ENCODE measurements at places on chromosomes 4 and X.

DNA sequence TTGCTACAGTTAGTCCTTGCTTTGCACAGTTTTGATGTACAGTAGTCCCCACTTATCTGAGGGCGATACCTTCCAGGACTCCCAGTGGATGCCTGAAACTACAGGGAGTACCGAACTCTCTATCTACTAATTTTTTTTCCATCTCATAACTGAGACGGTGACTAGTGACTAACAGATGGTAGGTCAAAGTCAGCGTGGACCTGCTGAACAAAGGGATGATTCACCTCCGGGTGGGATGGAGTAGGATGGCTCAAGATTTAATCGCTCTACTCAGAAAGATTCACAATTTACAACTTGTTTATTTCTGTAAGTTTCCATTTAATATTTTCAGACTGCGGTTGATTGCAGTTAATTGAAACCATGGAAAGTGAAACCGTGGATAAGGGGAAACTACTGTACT, 655.8 kb downstream of the ZNF674 start:
- no peak for DNase-seq

- DNase-seq: no peak
These were observed 394.4 kb upstream of the ADGRL3 start for GRCh38 chr4:60805500-60806313.

DNA sequence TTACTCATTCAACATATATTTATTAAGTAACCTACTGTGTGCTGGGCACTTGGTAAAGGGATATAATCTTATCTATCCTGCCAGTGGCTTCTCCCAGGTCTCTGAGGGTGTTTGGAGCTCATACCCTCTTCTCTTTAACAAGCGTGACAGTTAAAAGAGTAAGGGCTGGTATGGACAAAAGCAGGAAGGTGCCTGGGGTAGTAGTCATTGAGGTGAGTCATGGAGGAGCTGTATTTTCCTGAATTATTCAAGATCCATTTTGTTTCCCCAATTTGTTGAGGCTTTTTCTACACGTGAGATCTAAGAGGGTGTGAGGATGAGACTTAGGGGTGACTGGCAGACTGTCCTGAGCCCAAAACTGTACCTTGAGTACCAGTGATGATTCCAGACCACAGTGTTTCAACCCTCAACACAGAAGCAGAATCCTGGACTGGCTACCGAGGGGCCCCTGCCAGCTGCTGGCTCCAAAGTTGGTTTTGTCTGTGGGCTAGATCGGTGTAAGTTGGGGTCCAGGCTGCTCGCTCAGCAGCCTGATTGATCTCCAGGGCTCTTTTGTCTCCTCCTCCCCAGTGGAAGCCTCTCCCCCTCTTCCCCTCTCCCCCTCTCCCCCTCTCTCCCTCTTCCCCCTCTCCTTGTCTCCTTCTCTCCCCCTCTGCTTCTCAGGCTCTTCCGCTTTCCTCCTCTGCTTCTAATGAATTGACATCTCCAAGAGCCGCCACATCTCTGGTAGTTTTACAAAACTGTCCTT, at the start of gene DRP2:
Gene DRP2 (plus strand): TSS at position 671 of the 748 bp plus-strand sequence. CDS start 11,862 bp downstream, outside the sequence.
- no peak for DNase-seq

DNA sequence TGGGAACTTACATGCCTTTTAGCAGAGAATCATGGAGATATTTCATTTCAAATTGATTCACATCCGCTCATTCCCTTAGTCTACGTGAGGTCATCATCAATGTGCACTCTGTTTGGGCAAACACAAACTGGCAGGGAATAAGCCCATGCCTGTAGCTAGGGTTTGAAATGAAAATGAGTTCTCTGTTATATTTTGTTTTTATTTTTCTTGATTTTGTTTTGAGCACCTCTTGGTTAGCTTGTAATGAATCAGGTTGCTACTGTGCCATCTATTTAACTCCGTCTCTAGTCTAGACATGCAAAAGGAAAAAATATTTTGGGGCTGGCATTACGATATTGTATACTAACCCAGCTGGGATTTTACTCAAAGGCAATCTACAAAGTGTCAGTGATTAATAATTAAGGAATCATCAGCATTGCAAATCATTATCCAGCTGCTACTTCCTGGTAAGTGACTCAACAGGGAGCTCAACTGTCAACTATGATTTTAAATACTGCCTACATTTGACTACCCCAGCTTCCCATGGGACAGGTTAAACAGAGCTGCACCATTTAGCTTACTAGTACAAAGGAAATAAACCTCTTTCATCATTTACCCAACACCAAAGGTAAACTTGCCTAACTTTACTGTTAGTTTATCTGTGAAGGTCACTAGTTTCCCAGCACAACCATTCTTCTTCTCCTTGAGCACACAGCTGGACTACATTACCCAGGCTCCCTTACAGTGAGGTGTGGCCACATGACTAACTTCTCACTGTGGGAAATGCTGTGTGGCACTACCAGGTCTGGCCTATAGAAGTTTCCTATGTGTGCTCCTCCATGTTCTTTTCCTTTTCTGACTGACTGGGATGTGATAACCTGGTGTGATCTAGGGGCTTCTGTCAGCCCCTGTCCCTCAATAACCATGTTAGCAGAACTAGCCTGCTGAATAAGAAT, 21.2 kb upstream of the TRPC5OS start:
- DNase-seq: no peak

DNA sequence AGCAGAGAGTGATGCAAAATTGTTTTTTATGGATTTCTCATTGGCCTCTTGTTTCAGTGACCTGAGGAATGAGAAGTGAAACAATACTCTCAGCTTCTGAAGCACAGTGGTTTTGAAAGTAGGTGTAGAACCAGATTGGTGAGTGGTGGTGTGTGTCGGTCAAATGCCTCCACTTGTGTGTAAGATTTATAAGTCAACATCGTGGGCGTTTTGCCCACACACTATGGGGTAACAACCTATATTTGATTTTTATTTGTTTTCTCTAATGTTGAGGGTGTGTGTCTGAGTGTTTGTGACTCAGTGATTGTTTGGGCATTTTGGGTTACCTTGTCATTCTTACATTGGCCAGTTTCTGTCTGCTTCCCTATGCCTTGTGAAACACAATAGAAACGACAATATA, 23.3 kb downstream of the ADGRL3 start:
- DNase-seq: no peak

GRCh38 chr4:17722356-17722700, 59.1 kb downstream of the FAM184B start:
- no peak for DNase-seq

DNA sequence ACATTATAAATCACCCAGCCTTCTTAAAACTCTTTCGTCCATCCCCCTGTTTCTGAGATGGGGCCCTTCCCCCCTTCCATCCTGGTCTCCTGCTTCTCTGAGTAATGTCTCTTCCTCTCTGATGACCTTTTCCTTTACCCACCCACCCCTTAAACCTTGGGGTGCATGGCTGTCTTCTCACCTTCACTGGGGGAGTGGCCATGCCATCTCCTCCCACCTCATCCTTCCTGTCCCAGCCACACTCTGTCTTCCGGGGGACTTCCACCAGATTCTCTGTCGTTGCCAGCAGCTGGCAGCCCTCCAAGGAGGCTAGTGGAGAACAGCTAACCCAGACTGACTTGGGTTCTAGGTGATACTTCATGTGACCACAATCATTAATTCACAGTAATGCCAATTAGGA, 83.2 kb upstream of the SCML1 start:
- DNase-seq: no peak

- DNase-seq: peak; percentile 9
These were observed 12.6 kb downstream of the EFNB1 start for GRCh38 chrX:68841251-68842049.

DNA sequence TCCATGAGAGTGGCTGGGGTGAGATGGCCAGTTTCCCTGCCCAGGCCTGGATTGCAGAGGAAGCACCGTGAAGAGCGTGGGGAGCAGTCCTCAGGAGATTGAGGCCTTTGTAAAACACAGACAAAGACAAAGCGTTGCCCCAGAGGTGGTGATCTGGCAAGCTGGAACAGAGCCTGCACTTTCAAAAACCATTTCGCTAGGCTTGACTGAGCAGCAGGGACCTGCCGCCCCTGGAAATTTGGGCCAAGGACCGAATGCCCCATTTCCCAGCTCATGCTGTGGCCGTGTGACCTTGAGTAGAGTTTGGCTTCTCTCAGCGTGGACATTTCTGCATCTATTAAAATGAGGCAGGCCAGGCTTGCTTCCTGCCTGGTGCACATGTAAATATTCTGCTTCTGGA, 381.4 kb downstream of the BCOR start:
- DNase-seq: no peak

- DNase-seq: no peak
These were observed 677.5 kb downstream of the DMD start for GRCh38 chrX:32533848-32534247.

- no peak for DNase-seq
These were observed 14.1 kb downstream of the CXCL1 start for GRCh38 chr4:73883306-73883705.

- DNase-seq: no peak
These were observed 49.4 kb upstream of the CAMK2D start for GRCh38 chr4:113810906-113811305.

DNA sequence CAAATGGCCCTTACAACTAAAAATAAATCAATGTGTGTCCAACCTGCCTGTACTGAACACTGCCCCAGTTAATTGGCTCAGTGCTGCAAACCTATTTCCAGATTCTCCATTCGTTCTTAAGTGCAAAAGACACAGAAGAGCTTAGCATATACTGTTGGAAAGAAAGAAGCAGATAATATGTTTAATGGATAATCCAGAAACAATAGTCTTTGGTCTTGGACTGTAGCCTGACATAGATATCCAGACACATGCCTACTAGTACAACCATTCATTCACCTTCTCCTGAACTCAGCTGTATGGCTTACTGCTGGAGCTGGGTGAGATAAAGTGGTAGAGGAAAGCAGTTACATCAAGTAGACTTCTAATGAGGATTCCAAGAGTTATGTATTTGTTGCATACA, 77.0 kb downstream of the LUZP4 start:
- DNase-seq: no peak

GRCh38 chrX:46262304-46262703, 282.9 kb downstream of the ZNF674 start:
- DNase-seq: no peak

GRCh38 chr4:79209822-79210635, 115.8 kb downstream of the NAA11 start:
- peak; percentile 50 for DNase-seq

GRCh38 chrX:1190596-1191145, 21.8 kb downstream of the CRLF2 start:
- no peak for DNase-seq

DNA sequence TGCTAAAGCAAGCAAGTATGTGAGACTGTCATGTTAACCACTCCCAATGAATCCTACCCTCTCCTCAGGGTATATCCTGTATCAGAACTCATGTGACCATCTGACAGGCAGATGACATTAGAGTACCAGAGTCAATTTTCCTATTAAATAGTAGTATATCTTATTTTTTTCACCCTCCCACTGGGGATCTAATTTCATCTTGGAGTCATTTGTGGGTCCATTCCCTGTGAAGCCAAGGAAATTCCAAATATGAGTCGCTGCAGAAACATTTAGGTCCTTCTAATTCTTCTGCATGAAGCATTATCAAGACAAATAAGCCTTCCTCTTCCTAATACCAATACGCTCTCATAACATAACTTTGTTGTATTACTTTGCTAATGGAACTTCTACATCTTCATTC, 52.2 kb upstream of the BLTP1 start:
- DNase-seq: no peak

DNA sequence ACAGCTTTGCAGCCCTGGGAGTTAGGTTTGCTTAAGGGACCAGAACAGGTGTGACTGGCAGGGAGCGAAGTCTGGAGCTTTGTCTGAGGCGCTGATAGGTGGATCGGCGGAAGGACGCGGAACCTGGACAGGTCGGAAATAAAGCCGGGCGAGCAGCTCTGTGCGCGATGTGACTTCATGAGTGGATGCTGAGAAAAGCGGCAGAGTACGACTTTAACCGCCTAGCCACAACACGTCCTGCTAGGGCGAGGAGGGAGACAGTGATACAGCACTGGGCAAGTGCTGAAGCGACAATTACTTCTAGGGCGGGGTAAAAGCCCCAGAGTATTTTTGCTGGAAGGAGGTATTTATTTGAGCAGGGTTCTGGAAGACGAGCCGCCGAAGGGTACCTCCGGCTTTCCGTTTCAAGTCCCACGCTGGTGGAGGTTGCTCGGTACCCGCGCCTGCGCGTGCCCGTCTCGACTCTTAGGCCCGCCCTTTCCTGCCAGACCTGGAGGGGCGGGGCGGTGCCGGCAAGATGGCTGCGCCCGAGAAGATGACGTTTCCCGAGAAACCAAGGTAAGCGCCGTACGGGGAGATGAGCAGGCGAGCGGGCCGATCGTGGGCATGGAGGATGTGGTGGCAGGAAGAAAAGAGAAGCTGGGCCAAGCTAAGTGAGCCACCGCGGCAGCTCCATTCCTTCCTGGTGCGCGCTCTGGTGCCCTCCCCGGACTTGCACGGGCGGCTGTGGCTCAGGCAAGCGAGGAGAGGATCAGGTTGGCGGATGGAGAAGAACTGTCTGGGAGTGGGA, at the start of gene ZRSR2:
Gene ZRSR2 (plus strand): TSS at position 506 of the 790 bp plus-strand sequence. CDS start 12 bp downstream, at position 518.
- DNase-seq: peak; percentile 70

- no peak for DNase-seq
These were observed 24.5 kb downstream of the ZNF41 start for GRCh38 chrX:47458528-47458927.

- DNase-seq: no peak
These were observed 2.2 kb upstream of the MAGED1 start for GRCh38 chrX:51891245-51891644.

- DNase-seq: no peak
These were observed 782.1 kb downstream of the RAPGEF2 start for GRCh38 chr4:159884989-159885388.

DNA sequence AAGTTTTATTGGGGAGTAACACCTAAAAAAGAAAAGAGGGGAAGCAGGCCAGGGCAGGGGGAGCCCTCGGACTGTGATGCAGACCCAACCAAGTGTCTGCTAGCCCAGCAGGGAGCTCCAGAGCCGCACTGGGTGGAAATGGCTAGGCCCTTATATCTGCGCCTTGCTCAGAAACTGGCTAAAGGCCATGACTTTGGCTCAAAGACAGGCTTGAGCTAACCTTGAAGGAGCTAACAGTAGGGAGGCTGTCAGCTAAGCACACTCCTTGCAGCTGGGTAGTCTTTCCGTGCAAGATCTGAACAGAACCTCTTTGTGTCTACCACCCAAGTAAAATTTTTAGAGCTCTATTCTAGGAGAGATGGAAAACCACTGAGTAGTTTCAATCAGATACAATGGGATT, 43.0 kb downstream of the SEPSECS start:
- DNase-seq: no peak

- no peak for DNase-seq
These were observed 263.1 kb downstream of the SPRY1 start for GRCh38 chr4:123659730-123660129.

DNA sequence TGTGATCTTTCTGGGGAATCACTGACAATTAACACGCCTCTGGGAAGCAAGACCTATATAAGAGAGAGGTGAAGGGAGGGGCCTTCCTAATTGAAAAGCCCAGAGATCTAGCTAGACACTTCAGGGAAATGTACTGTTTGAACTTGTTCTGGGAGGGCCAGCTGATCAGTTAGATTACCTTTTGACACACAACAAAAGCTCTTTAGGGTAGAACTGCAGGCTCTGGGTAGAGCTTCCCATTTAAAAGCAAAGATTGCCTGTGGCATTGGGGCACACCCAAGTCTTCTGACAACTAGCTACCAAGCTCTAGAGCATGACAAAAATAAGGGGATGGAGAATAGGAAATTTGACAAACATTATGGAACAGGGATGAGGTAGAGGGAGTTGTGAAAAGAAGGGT, 26.3 kb downstream of the AREG start:
- no peak for DNase-seq

- DNase-seq: no peak
These were observed 11.9 kb upstream of the MAGEB16 start for GRCh38 chrX:35786271-35786670.

All from NCI-H2171 (cell line).